ENCODE measurements at places on chromosomes 6 and 20.

DNA sequence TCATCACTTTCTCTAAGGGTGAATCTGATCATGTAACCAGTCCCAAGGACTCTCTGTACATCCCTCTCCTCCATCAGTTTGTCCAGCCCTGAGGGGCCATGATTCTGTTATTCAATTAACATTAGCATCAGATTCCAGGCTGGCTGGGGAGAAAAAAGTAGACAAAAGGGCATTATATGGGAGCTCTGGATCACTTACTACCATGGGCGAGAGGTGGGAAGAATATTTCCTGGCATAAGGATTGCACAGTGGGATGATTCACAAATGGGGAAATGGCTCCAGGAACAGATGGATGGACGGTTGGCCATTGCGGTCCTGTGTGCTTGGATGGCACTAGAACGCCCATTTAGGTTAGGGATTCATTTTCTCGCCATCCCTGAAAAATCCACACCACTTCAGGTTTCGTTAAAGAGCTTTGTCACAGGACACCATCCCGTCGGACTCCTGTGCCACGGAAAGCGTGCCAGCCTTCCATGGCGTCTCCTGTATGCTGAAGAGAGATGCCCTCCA, 112.6 kb downstream of the THBS2 start:
- no peak for DNase-seq

- DNase-seq: no peak
Observed at GRCh38 chr6:138959521-138959920, 28.5 kb downstream of the REPS1 start.

GRCh38 chr6:99093456-99094190, 145.9 kb upstream of the FBXL4 start:
- DNase-seq: no peak

DNA sequence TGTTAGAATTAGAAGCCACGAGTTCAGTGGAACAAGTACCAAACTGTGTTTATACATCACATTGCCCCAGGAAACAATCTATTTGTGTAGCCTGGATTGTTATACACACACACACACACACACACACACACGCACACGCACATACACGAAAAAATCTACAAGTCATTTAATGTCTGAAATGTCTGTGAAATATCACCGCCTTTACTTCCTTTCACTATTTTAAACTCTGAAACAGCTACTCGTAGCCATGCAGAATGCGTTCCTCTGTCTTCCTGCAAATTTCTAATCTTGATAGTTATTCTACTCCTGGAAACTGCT, 84.4 kb upstream of the SCAF8 start:
- peak; percentile 16 for DNase-seq

DNA sequence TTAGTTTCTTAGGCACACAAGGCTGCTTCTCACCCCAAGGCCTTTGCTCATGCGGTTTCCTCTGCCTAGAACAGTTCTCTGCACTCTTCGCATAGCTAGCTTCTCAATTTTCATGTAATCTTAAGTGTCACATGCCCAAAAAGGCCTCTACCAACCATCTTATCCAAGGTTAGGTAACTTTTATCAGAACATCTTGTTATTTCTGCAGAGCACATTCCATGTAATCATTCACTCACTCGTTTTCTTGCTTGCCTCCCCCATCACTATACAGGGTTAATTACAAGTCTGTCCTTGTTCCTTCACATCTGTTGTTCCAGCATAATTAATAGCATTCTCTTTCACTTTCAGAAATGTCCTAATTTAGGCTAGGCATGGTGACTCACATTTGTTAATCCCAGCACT, 53.8 kb downstream of the NCOA6 start:
- DNase-seq: no peak

- DNase-seq: no peak
Observed at GRCh38 chr6:10507715-10508114, 13.4 kb upstream of the GCNT2 start.

DNA sequence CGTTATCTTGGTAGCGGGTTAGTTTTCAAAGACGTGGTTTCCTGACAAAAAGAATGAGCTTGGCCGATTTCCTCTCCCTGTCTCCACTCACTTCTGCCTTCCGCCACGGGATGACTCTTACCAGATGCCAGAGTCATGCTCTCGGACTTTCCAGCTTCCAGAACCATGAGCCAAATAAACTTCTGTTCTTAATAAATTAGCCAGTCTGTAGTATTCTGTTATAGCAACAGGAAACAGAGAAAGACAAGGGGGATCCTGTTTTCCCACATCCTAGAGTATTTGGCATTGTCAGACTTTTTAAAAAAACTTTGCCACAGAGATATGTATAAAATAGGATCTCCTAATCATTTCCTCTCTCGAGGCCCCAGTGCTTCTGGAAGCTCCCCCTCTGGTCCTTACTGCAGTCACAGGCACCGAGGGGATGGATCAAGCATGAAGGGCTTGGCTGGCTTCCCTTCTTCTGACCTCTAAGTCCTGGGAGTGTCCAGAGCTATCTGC, 84.9 kb upstream of the NAA20 start:
- no peak for DNase-seq

DNA sequence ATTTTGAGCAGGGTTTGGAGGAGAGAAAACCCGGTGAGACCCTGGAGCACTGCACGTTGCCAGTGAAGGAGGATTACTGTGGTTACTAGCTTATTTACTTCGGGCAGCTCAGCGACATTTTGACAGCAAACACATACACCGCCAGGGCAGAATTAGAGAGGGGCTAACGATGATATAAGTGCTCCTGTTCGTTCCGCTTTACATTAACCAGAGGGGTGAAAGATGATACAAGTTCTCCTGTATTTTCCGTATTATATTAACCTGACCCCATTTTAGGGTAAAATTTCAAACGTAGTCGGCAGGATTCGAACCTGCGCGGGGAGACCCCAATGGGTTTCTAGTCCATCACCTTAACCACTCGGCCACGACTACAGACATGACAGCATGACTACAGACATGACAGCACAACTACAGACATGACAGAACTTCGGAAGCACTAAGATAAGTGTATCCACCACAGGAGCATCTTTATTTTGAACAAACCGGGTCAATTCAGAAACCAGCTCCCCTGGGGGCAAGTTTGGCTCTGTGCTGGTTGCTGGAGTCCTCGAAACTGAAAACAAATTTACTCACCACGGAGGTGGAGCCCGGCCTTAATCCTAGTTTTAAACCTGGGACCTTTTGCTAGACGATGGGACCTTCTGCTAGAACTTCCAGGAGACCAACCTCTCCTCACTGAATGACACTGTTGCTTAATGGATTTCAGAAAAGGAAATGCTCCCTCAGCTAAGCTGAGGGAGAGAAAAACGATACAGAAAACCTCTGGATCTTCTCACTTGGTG, 80.4 kb upstream of the ZNF184 start:
- no peak for DNase-seq

GRCh38 chr20:61664556-61665320, 400.9 kb downstream of the TAF4 start:
- DNase-seq: no peak

DNA sequence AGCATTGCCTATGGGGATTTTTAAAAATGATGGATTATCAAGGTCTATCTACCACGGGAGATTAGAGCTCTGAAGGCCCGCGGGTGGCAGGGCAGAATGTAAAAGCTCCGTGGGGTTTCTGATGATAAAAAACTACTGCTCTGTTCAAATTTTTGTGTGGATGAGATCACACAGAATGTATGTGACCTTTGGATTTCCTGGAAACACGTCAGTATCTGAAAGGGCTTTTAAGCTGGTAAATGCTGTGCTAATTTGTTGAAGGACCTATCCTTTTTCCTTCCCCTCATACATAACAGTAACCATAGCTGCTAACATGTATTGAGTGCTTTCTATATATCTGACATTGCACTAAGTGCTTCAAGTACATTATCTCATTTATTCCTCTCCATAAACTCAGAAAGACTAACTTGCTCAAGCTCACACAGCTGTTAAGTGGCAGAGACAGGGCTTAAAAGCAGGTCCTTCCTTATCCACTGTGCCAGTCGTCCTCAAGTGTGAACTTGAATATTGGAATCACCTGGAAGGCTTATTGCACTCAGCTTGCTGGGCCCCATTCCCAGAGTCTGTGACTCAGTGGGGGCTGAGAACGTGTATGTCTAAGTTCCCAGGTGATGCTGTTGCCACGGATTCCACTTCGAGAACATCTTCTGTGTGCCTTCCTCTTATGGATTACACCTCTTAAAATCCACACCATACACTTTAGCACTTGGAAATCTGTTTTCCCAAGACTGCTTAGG, 1.9 kb upstream of the TMEM242 start:
- DNase-seq: no peak

GRCh38 chr6:167668019-167668753, 158.5 kb upstream of the AFDN start:
- no peak for DNase-seq

DNA sequence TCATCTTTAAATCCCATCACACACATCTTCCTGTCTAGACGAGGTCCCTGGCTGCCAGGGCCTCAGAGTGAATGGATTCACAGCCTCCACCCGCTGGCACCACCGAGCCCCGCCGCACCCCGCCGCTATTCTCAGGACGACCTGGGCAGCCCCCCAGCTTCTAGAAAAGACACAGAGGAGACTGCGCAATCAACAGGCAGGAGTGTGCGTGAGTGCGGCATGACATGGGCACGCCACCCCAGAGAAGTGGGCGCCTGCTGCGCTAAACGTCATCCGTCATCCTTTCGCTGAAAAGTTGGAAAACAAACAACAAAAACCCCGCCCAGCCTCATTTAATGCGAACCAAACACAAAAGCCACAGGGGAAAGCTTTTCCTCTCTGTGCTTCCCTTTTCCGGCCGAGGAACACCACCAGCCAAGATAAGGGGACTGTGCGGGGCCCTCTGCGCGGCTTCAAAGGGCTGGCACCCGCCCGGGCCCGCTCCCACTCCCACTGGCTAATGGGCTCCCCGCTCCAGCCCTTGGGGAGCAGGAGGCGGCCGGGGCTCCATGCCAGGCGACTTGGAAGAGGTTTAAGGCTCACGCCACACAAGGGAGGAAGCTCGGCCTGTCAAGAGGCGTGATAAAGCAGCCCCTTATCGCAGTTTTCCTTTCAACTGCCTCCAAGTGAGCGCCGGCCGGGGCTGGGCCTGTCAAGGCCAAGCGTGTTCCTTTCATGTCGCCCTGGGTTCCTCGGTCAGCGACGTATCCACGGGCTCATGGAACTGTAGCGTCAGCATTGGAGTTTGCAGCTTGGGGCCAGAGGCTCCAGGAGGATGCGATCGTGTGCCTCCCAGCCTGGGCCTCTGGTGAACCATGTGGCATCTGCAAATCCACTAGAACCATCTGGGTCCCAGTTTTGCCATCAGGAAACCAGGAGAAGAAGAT, 50.1 kb downstream of the NFATC2 start:
- DNase-seq: no peak

GRCh38 chr6:84836366-84836765, 72.0 kb upstream of the TBX18 start:
- DNase-seq: no peak

- peak; percentile 4 for DNase-seq
Observed at GRCh38 chr6:128327890-128328289, 192.5 kb downstream of the PTPRK start.

DNA sequence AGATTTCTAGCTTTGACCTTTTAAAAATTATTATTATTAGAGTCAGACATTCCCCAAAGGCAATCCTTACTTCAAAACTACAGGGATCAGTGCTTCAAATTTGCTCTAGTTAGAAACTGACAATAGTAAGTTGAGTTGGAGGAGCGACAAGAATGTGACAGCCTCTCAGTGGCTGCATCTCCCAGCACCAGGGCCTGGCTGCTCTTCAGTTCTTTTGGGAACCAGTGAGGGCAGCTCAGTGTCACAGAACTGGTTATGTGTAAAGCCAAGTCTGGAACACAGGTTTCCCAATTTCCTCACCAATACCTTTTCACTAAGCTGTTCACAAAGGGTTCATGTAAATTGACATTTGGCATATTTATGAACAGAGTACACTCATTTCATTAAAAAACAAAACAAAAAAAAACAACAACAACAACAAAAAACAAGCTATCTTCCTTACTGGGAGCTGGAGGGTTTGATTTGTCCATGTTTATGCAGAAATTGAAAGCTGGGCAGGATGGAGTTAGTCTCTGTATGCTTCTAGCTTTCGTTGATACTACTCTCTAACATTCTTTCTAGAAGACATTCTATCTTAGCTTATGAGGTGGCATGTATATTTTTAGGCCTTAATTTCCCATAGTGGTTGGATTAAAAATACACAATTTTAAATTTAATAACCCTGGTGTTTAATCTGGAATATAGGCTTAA, 95.0 kb downstream of the SAMD5 start:
- DNase-seq: peak; percentile 1

DNA sequence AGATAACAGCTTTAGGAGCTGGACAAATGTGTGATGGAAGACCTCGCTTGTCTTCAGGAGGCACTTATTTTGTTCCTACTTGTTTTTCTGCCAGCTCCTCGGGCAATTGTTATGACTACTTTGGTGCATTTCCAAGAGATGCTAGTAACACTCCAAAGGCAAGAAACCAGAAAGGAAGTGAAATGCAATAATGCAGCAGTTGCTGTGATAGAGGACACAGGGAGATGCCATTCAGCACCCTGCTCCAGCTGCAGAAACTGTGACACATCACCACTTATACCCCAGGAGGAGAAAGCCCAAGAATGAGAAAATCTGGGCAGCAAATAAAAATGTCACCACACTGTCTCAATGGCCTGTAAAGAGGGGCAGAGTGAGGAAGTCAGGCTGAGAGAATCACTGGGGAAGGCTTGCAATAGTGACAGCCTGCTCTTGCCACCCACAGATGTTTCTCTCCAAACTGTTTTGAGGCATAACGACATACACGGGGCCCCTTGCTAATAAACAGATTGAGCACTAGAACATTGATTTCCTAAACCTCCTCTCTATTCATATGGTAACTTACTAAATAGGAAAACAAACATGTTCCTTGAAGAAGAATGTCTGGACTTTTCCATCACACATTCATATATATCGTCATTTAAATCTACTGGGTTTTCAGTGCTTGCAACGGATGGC, 231.0 kb upstream of the PRND start:
- no peak for DNase-seq

- DNase-seq: no peak
Observed at GRCh38 chr20:42212391-42212790, 594.2 kb upstream of the CHD6 start.

DNA sequence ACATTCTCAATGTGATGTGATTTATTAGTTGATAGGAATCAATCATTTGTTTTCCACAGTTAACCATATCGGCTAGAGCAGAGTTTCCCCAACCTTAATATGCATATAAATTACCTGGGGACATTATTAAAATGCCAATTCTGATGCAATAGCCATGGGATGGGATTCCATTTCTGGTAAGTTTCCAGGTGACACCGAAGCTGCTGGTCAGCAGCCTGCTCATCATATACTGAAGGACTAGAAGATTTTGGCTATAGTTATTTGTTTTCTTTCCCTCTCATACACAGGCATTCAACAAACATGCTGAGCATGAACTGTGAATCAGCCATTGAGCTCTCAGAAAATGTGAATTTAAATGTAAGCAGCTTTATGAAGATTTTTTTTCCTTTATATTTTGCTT, 35.8 kb downstream of the FBXO5 start:
- DNase-seq: no peak

GRCh38 chr20:53736757-53737395, 143.2 kb upstream of the ZNF217 start:
- no peak for DNase-seq

DNA sequence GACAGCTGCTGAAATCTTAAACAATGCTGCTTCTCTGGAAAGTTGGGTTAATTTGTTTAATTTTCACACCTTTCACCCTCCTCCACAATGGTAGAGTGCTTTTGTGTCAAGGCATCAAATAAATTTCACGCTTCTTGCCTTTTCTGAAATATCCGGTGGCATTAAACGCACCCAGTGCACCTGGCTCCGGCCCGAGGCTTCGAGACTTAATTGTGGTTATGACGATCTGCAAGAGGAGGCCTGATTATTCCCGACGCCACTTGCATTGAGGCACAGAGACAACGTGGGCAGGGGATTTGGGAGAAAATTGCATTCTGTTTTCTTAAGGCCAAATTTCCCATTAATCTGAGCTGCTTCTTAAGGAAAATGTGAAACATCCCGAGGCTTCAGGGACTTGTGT, 152.2 kb downstream of the CDH4 start:
- no peak for DNase-seq

Measured in T47D (cell line).